EL (cell line): ENCODE measurements at places on chromosomes 5 and 9.

- DNase-seq, result no peak
These were observed 16.2 kb downstream of the REXO4 start for GRCh38 chr9:133401588-133401987.

DNA sequence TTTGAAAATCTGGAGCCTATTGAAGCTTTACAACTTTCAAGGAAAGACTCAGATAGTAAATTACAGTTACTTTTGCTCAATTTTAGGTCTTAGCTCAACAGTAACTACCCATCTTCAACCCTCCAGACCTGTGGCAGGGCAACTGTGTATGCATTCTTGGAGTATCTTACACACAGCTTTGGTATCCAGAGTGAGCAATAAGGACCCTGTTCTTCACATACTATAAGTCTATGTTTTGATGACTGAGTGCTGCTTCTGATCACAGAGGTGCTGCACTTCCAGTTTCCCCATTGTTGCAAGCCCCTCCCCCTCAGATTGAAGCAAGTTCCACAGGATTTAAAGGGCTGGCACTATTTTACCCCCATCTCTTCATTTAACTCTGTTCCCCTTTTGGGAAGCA, 737.4 kb upstream of the GRAMD2B start:
- DNase-seq, result peak; percentile 19

DNA sequence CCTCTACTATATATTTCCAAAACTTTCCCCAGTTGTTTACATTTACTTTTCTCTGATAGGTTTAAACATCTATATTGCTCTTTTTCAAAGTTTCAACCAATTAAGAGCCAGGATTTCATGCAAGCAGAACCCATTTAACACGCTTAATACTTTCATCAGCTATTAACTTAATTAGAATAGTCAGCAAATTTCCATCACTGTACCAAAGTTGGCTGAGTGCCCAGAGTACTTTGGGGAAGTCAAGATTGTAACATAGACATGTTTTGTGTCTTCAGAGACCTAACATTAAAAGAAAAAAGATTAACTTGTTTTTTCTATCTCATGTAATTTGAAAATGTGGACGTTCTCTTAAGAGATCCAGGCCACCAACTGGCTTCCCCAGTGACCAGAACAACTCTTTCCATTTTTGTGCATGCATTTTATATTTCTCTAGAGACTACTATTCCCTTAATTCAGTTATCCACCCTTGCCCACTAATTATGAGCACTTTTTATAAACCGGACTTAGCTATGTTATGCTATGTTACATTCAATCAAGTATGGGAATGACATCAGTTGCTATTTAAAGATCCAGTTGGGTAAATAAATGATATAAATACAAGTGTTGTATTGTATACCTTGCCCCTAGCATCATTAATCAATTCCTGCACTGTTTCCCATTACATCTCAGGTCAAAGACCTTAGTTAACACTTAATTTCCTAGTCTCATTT, 478.1 kb upstream of the NMUR2 start:
- no peak for DNase-seq

DNA sequence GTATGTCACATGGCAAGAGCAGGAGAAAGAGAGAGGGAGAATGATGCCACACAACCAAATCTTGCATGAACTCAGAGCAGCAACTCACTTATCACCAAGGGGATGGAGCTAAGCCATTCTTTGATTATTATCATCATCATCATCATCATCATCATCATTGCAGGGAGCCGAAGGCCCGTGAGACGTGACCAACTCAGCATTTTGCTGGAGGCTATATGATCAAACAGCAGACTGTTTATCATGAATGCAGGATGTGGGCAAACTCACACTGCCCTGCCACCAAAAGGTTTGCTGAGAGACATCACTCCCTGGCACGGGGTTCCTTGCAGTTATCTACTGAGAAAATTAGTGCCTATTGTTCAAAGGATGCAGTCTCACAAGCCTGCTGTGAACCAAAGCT, 8.6 kb upstream of the ZNF169 start:
- DNase-seq, result peak; percentile 59

GRCh38 chr5:42507451-42508097, 84.3 kb downstream of the GHR start:
- no peak for DNase-seq

DNA sequence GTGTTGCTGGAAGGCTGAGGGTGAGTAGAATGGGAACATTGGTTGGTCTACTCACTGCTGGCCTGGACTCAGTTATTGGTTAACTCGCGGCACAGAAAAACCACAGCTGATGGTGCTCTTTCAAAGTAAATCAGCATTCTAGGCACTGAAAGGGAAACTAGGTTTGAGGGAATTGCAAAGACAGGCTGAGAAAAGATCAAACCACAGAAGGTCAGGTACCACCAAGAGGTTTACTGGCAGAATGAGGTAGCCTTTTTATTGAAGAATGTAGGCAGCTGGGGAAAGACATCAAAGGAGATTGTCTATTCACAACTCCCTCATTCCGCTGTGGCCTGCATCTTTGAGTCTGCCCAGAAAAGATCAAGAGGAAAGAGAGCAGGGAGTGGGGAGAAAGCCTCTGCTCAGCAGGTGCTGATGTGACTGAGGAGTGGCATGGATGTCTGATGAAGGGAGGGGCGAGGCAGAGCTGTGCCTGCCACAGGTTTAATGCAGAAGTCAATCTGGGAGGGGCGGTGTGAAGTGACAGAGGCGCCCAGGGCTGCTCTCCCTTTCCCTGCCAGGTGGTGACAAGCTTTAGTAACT, 255.5 kb downstream of the MAN2A1 start:
- no peak for DNase-seq

GRCh38 chr5:170121321-170121720, 15.6 kb downstream of the FOXI1 start:
- DNase-seq, result peak; percentile 34

- DNase-seq, result no peak
These were observed 59.4 kb downstream of the FYB1 start for GRCh38 chr5:39159811-39160490.

DNA sequence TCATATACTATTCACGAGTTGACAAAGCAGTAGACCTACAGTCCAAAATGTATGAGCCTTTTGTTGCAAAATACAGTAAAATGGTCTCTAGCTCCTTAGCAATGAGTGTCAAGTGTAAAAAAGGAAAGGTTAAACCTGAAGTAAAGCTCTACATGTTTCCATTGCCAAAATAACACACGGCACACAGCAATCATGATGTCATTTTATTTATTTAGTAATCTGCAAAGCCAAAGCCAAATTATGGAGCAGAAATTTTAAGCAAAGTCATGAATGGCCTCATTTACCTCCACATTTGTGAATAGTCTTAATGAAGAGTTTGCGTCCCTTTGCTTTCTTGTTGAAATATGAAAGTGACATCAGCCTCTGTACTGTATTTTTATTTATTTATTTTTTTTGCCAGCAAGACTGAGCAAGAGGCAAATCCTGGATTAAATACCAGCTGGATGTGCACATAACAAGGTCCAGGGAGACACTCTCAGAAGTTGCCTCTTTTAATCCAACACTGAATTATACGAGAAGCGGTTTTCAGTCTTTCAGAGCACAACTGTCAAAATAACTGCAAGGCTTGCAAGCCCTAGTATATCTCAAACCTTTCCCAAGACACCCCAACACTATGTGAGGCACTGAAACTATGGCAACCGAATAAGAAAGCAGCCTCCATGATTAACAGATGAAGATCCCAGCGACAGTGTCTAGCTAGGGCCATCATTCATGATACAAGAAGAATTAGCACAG, 9.7 kb downstream of the SEMA6A start:
- no peak for DNase-seq

DNA sequence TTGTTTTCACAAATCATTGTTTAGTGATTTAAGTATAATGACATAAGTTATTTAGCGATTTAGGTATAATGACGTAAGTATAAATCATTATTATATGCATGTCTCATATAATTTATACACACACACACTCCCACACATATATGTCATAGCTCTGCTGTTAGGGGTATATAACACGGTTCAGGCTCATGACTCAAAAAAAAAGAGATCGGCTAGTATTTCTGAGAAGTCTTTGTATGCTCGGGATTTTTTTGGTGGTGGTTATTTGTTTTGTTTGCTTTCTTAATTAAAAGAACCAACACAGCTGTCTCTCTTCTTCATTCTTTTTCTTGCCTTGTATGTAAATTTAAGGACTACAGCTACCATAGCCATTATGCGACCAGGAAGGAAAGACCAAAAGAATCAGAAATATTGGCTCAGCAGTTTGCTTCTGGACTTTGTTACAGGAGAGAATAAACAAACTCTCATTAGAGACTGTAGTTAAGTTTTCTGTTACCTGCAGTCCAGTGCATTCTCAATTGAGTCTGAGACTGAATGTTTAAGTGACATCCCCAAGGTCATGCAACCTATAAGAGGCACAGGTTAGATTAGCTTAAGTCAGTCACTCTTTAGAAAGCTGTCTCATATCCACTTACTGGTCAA, 83.2 kb upstream of the NREP start:
- DNase-seq, result no peak
